ENCODE measurements at places on chromosomes 11 and 22.

DNA sequence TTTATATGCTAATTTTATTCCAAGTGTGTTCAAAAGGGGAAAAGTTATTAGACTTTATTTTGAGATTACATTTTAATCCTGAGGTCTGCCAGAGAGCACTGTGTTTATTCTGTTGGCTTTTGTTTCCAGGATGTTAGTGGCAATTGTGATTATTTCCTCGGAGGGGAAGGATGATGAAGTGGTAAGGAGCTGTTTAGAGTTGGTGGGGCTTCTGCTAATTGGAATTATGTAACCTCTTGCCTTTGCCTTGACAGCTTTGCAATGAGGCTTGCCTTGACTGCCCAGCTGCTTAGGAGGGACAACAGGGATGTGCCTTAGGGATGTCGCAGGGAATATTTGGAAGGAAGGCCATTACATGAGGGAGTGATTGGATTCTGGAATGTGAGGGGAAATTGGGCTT lies 89.7 kb upstream of the E2F8 start:
- DNase-seq = no peak

- DNase-seq = no peak
Observed at GRCh38 chr22:30628491-30628890, 7.1 kb upstream of the SLC35E4 start.

- no peak for DNase-seq
Observed at GRCh38 chr11:58067685-58068084, 36.9 kb downstream of the OR6Q1 start.

- DNase-seq = no peak
Observed at GRCh38 chr11:124681421-124681820, 7.7 kb downstream of the SPA17 start.

DNA sequence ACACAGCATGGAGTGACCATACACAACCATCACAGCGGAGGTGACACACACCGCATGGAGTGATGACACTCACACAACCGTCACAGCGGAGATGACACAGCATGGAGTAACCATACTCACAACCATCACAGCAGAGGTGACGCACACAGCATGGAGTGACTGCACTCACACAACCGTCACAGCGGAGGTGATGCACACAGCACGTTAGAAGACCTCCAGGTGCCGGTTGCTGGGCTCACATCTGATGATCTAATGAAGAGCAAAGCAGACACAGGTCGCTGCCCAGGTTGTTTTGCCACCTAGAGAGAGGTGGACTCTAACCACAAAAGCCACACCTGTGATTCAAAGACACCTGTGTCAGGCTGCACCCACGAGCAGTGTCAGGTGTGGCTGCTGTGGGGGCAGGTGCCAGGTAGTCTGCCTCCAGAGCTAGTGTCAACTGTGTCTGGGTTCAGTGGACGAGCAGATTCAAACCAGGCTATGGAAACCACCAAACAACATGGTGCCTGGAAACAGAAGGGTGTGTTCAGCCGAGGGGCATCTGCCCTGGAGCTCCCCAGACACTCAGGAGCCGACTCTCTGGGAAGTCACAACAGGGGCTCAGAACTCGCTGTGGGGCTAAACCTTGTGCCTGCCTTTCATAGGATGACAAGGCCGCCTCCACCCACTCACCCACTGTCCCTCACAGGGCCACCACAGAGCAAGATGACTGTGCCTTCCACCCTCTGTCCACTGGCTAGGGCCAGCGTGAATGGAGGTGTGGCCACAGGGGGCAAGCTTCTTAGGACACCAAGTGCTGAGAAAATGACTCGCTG lies 608.2 kb downstream of the TBC1D22A start:
- no peak for DNase-seq

DNA sequence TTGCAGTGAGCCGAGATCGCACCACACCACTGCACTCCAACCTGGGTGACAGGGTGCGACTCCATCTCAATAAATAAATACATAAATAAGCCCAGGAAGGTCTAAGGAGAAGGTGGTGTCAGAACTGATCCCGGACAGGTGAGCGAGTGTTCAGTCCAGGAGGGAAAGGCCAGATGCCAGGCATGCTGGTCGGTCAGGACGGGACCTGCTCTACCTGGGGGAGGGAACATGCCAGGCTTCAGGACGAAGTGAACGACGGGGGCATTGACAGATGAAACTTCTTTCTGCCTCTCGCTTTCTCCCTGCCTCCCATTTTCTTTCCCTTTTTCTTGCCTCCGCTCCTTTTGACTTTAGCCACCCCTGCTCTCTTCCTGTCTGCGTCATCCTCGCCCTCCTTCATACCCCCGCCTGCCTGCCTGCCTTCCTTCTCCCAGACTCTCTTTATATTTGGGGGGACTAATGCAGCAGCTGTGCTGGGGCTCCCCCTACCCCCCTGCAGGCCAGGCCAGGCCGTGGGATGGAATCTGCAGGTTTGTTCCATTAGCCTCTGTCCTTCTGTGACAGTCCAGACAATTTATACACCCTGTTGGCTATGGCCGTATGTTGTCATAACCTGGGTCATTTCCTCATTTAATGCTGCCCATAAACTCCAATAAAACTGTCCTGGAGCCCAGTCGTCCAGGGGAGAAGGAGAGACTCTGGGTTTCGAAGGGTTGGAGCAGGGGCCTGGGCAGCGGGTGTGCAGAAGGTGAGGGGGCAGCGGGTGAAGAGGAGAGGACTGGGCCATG lies 209.2 kb upstream of the TBCEL start:
- DNase-seq = no peak

DNA sequence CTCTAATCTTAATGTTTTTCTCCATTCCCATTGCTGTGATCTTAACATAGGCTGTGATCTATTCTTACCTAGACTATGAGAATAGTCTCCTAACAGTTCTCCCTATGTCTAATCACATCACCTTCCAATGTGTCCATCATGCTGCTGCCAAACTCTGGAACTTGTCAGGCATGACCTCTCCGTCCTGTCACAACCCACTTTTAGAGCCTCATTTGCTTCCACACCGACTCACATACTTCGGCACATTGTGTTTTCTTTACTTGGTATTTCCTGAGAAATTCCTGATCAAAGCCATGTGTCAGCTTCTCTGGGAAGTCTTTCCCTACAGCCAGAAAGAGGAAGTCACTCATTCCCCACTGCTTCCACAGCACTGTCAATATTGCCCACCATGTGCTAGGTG lies 40.5 kb upstream of the BIRC3 start:
- DNase-seq = no peak

DNA sequence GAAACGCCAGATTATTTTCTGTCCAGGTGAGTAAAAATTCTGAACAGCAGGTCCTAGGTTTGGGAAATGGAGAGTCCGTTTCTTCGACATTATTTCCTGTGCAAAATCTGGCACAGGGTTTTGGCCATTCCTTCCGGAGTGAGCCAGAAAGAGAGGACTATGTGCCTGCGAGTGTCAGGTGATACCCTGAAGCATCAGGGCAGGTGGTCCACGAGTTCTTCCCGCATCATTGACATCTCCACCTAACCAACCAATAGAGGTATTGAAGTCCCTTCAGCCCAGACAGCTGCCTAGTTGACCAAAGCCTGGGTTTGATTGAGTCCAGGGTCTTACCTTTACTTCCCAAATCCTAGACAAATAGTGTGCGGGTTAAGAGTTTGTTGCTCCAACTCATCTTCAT lies 808 bp downstream of the SNAP29 start:
- no peak for DNase-seq

DNA sequence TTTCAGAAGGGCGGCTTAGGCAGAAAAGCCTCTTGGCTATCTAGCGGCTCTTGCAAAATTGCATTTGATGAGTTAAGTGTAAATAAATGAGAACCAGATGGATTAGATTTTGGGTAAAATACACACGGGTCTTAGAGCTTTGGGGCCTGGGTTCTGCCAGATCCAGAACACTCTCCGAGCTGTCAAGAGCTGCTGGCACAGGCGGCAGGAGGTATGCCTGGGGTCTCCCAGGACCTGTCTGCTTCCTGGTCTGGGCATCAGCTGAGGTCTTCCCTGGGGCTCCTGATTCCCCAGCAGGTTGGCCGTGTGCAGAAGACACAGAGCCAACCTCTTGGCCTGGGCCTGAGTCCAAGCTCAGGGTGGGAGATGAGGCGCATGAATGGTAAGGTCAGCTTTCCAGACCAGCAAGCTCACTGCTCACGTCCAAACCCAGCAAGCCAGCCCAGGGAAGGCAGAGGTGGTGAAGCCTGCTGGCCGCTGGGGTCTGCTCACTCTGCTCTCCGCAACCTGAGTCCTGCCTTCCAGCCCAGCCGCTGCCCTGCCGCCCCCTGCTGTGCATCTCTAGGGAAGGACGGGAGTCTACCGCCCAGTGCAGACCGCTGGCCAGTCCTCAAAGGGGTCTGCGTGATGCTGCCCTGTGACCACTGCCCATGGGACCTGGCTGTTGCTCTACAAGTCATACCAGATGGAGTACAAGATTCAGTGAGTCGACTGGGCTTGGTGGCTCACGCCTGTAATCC lies 44.9 kb downstream of the SCUBE1 start:
- DNase-seq = no peak

DNA sequence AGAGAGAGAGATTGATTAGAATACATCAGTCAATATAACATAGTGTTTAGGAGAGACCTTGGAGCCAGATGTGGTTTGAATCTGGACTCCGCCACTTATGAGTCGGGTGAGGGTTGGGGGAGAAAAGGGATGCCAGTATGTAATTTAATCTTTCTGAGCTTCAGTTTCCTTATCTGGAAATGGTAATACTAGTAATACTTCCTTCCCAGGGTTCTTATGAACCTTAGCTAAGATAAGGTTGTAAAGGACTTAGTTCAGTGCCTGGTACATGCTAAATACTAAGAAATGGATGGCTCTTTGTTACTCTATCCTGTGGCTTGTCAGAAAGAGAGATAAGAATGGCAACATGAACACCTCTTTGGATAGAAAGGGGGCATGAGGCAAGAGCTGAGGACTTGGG lies 226.1 kb upstream of the NARS2 start:
- no peak for DNase-seq

DNA sequence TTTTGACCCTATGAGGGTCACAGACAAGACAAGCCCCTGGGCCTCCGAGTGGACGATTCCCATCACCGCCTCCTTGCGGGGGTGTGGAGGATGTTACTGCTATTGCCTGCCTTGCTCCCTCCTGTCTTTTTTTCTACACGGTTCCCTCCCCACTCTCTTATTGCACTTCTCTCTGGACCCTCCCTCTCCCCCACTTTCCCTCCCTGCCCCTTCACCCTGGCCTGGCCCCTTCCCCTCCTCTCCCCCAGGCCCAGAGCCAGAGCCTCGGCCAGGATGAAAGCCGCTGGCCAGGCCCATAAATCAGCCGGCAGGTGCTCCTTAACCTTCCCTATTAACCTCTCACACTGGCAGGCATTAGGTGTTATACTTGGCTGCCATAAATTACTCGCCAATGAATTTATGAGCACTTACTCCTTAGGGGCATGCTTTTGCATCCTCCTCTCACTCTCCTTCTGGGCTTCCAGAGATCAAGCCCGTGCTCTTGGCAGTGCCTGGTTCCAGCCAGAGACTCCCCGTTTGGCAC lies 18.3 kb upstream of the ALX4 start:
- no peak for DNase-seq

GRCh38 chr11:69494851-69495250 lies 13.4 kb downstream of the LINC01488 start:
- DNase-seq = no peak

DNA sequence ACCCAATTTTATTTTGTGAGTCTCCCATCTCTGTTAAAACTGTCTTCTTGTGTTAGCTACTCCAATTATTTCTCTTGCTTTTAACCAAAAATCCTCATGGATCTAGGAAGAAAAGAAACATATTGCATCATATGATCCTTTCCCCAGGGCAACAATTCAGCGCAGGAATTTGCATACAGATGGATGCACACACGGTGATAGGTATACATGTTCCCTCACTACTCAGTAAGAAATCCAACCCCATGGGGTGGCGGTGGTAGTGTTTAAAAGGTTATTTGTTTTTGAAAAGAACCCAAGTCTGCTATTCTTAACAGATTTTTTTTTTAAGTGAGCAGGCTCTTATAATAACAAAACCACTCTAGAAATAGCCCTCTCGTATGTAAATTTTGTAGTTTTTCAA lies 4.2 kb upstream of the SYN3 start:
- no peak for DNase-seq

DNA sequence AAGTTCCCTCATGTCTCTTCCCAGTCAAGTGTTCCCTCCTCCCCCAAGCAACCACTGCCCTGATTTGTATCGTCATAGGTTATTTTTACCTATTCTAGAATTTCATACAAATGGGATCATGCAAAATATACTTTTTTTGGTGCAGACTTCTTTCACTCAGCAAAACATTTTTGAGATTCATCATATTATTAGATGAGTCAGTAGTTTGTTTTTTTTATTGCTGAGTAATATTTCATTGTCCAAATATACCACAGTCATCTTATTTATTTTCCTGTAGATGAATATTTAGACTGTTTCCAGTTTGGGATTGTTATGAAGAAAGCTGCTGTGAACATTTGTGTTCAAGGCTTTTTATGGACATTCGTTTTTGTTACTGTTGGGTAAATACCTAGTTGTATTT lies 126.2 kb upstream of the SEZ6L start:
- DNase-seq = no peak

GRCh38 chr11:68330700-68331337 lies 18.4 kb downstream of the LRP5 start:
- no peak for DNase-seq

DNA sequence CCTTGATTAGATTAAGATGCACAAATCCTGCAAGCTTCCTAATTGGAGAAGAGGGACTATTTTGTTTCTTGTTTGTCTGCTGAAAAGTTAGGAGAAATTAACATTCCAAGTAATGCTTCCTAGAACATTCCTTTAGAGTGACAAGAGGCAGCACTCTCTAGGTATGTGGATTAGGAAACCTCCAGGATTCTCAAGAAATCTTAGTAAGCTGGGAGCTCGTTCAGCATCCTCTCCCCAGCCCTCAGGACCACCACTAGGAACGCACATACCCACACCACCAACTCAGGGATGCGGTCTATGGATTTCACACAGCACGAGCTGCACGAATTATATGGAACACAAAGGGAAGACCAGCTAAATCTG lies 52.9 kb downstream of the NCAPD3 start:
- DNase-seq = no peak

GRCh38 chr11:75867778-75868374 lies 52.9 kb downstream of the UVRAG start:
- peak; percentile 17 for DNase-seq

- no peak for DNase-seq
Observed at GRCh38 chr11:9573775-9574621, 528 bp downstream of the WEE1 start.

DNA sequence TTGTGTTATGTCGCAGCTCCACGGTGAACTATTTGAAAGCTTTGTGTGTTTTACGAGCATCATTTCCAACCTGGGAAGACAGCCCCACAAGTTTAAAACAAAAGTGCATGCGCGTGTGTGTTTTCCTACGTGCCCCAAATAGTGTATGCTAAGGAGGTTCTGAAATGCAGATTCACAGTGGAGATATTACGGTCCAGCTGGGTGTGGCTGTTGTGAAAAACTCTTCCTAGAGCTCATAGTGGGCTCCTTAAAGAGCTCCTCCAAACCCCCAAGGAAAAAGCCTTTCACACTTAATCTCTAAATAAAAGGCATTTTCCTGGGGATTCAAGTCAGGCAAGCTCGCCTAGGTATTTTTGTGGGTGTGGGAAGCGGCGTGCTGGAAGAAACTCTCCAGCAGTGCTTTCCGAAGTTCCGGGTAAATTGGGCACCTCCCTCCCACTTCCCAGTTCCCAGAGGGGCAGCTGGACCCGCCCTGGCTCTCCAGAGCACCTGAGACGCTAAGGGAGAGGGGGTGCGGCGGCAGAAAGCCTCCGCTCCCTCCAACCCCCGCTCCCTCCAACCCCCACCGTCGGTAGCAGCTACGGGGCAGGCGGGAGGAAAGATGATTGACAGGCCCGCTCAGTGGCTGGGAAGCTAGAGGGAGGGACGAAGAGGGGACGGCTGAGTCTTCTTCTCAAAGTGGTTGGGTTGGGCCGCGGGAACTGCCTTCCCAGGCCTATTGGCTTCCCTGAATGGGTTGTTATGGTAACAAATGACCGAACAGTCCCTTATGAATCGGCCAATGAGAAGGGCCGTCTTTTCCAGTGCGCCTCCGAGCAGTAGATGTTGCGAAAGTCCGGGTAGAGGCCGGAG lies 561 bp upstream of the PCF11 start:
- DNase-seq = peak; percentile 100
